ENCODE measurements at places on chromosomes 3 and 15. TPM values are rescaled to one million over a fixed set of nuclear protein-coding genes. Genes with fewer than 3 reads are reported as not detected.

Gene TIPIN
- 5.5 TPM for total RNA-seq

Gene PAQR5
- total RNA-seq: under 0.01 TPM

Gene MUC20
- 0.84 TPM for total RNA-seq

Gene ITIH4
- 10.9 TPM for total RNA-seq

Gene PRSS50
- total RNA-seq: not detected

Gene CAND2
- total RNA-seq: 0.84 TPM

Gene CCR4
- 52.9 TPM for total RNA-seq

Gene CLSTN2
- not detected for total RNA-seq

Gene MRPL47
- 16.9 TPM for total RNA-seq

Gene DPPA2
- total RNA-seq: not detected

Gene GPR149
- total RNA-seq: not detected

Gene PP2D1
- not detected for total RNA-seq

Gene FEZF2
- total RNA-seq: not detected

All from mononuclear cell (primary cell).